Central memory CD8-positive, alpha-beta T cell (primary cell): ENCODE measurements at places on chromosomes 13 and 19.
A peak's percentile ranks its signal among the peaks of the same experiment; 100 is the strongest.

DNA sequence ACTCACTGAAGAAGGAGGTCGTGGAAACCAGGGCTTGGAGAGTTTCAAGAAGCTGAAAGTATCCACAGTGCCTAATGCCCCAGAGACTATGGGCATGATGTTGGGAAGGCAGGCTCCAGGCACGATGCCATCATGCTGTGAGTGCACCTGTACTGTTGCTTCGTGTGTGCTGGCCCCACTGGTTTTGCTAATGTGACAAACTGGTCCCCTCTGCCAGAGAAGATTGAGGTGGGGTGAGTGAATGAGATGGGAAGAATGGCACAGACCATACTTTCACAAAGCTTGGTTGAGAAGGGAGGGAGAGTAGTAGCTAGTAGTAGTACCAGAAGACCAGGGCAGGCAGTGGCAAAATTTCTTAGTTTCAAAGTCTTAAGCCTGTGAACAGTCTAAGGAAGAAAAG lies 19.0 kb upstream of the POP4 start:
- no peak for DNase-seq

DNA sequence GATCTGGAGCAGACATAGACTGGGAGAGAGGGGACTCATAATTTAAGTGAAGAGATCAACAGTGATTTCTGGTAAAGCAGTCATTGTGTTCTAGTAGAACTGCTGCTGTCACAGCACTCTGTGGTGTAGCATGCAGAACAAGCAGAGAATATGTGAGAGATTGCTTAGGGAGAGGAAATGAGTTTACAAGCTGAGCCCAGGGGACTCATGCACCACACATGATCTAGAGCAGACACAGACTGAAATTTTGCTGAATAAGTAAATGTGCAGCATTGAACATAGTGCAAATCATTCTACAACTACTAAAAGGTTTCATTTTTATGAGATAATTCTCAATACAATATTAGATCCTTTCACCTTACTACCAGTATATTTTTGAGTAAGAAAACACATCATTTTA lies 125.7 kb downstream of the MYO16 start:
- DNase-seq, result no peak

GRCh38 chr19:28003543-28003942 lies 1209.4 kb downstream of the UQCRFS1 start:
- no peak for DNase-seq

DNA sequence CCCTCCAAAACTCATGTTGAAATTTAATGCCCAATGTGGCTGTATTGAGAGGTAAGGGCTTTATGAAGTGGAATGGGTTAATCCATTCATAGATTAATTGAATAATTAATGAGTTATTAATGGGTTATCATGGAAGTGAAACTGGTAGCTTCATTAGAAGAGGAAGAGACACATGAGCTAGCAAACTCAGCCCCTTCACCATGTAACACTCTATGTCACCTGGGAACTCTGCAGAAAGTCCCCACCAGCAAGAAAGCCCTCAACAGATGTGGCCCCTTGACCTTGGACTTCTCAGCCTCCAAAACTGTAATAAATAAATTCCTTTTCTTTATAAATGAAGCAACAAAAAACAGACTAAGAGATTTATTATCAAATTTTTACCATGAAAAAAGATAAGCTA lies 223.5 kb downstream of the KLF12 start:
- no peak for DNase-seq

DNA sequence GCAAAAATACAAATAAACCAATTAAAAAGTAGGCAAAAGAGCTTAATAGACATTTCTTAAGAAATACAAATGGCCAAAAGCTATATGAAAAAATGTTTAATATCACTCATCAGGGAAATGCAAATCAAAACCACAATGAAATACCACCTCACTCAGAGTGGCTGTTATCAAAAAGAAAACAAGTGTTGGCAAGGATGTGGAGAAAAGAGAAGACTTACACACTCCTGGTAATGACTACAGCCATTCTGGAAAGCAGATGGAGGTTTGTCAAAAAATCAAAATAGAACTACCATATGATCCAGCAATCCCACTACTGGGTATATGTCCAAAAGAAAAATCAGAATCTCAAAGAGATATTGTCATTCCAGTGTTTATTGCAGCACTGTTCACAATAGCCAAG lies 223.5 kb upstream of the SLC10A2 start:
- DNase-seq, result no peak

DNA sequence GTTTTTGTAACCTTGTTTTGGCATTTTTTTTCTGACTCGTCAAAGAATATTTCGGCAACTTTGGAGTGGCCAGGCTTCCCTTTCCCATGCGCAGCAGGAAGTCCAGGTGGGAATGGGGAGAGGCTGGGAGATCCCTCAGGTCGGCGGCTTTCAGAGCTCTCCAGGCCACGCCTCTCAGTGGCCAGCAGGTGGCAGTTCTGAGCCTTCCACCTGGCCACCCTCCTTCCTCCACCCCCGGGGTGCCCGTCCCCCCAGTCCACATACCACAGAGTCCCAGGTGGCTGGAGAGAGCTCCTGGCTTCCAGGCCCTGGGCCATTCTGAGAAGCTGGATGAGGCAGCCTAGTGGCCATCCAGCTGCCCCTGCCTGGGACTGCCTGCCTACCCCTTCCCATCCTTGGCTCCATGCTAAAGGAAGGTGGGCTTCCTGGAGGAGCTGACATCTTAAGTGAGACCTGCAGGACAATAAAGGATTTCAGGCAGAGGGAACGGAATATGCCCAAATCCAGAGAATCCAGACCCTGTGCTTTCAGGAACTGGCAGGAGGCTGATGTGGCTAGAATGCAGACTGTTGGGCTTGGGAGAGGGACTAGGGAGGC lies 46.3 kb downstream of the CCNE1 start:
- no peak for DNase-seq

GRCh38 chr13:25746131-25746530 lies 305.7 kb downstream of the SHISA2 start:
- no peak for DNase-seq

GRCh38 chr13:51311957-51312520 lies 27.5 kb upstream of the SERPINE3 start:
- DNase-seq, result no peak

DNA sequence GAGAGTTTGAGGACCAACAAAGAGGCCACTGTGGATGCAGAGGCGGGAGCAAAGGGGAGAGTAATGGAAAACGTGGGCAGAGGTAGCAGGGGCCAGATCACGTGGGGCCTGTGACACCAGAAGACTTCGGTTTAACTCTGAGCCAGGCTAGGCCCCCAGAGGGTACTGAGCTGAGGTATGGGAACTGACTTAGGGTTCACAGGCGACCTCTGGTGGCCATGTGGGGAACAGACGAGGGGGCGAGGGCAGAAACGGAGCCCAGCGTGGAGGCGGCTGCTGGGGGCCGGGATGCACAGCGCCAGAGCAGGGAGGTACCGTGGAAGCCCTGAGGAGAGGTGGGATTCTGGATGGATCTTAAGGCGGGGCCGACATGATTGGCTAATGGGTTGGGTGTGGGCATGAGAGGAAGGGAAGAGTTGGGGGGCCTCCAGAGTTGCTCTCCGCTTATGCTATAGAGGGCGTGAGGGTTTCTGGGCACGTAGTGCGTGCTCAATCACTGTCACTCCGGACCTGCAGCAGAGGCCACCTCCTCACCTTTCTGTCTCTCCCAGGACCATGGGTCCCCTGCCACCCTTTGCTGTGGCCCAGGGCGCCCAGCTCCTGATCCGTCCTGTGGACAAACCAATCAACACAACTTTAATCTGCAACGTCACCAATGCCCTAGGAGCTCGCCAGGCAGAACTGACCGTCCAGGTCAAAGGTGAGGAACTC lies 13.7 kb downstream of the PVR start:
- peak; percentile 38 for DNase-seq

DNA sequence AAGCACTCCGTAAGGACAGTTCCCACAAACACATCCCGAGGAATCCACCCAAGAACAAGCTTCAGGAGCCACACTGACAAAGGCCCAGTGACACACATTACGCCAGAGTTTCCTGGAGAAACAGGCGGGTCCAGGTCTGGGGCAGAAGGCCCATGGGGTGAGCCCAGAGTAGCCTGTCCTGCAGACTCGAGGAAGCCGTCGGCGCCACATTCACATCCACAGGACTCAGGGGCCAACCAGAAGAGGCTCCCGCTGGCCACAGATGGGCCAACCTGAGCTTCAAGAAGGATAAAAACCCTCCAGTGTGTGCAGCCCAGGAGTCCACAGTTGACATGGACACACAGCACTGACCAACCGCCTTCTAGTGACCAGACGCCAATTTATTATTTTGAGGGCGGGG lies 31.3 kb downstream of the GRTP1 start:
- DNase-seq, result no peak
